IMR-90 (cell line): ENCODE measurements at places on chromosomes 3 and 15. TPM values are rescaled to one million over a fixed set of nuclear protein-coding genes. Genes with fewer than 3 reads are reported as not detected.

Gene RAD18
- 17.2 and 22.2 TPM in 2 replicates for total RNA-seq

Gene SEMA3G
- total RNA-seq, result not detected in 2 replicates

GRCh38 chr15:85598718-85599398 lies 195.9 kb downstream of the KLHL25 start:
- DNase-seq, result no peak

Gene IDH2
- total RNA-seq, result 87.2 and 118 TPM in 2 replicates

DNA sequence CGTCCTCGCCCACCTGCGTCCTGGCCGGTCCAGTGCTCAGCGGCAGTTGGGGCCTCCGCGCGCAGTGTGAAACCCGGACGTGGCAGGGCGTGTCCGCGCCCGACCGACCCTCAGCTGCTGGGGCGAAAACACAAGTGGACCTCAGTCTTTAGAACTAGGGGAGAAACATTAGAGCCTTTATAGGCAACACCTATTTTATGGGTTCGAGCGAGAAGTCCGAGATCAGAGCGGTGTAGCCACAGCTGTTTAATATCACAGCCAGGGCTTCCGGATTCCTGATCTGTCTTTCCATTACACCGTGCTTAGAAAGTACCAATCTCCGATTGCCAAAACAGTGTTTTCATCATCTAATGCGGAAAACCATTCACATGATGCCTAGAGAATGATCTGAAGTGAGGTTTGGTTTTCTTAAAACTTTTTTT lies 506 bp downstream of the RAD51 start:
- peak; percentile 11 for DNase-seq

GRCh38 chr3:97278506-97278905 lies 464.1 kb downstream of the EPHA6 start:
- DNase-seq, result no peak

DNA sequence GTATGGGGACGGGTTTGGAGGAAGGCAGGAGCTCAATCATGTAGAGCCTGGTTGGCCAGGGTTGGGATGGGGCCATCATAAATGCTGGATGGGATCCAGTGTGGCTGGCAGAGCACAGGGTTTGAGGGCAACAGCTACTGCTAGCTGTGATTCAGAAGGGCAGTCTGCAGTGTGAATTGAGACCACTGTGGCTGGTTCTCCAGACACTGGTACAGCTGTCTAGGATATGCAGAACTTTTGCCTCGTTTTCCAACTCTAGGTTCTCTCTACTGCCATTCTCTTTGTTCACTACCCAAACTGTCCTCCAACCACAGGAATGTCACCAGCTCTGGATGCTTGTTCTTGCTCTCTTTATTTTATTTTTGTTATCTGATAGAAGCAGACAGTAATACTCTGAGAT lies 543.6 kb downstream of the AGBL1 start:
- no peak for DNase-seq

- DNase-seq, result no peak
These were observed 91.1 kb downstream of the WNT7A start for GRCh38 chr3:13788522-13789424.

Gene TMEM266
- under 0.01 TPM in 1 of 2 replicates, not detected in the other for total RNA-seq

GRCh38 chr3:121481106-121481880 lies 64.5 kb downstream of the POLQ start:
- DNase-seq, result peak; percentile 68

- no peak for DNase-seq
These were observed 335.8 kb upstream of the THRB start for GRCh38 chr3:24830230-24831152.

GRCh38 chr3:61780016-61780415 lies 218.6 kb downstream of the PTPRG start:
- no peak for DNase-seq

DNA sequence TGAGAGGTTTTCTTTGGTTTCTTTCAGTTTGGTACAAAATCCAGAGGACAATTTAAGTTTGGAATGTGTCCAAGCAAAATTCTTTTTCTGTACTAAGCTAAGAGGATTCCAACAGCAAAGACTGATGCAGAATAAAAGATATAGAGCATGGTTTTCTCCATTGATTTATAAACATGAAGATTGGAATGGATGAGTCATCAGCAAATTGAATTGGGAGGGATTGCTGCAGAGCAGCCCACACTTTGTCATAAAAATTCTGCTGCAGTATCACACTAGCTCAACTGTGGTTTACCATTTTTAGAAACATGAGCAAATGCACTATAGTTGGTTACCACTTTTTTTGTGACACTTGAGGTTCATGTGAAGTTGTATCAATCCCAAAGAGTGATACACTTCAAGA lies 16.1 kb upstream of the LARP6 start:
- peak; percentile 91 for DNase-seq

Gene SLC6A1
- not detected in 2 replicates for total RNA-seq

DNA sequence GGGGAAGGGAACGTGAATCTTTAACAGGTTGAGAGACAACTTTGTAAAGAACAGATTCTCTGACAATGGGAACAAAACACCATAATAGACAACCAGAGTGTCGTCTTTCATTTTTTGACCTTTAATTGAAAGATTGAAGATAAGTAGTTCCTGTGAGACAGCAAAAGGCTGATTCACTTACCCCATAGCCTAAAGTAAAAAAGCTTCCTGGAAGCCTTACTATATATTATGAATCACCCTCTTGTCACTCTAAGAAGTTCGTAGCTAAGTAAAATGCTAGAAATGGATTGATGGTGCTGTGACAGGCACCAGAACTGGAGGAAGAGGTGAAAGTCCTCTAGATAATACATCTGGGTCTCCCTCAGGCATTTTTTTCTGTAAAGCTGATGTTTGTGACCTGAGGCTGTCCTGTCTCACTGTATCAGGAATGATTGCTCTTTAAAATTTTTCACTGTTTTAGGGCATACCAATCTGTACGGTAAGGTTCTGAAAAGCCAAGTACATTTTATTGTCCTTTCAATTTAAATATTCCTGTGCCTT lies 824.6 kb upstream of the SEMA6D start:
- no peak for DNase-seq

Gene ZDHHC3
- 57.2 and 57.7 TPM in 2 replicates for total RNA-seq

Gene IGDCC3
- total RNA-seq, result under 0.01 and 0.18 TPM in 2 replicates

- no peak for DNase-seq
These were observed 247.5 kb upstream of the THBS1 start for GRCh38 chr15:39333393-39333792.

- DNase-seq, result peak; percentile 30
These were observed 24.7 kb upstream of the TM4SF4 start for GRCh38 chr3:149449799-149450198.

GRCh38 chr3:23711916-23712494 lies 93.8 kb upstream of the UBE2E1 start:
- no peak for DNase-seq
